Activated CD8-positive, alpha-beta memory T cell treated with anti-CD3 and anti-CD28 coated beads, Interleukin-2, amount 10 ng/mL, durations not matched to agents 7 days and 5 days (primary cell): ENCODE measurements at places on chromosomes 2 and 18. TPM values are rescaled to one million over a fixed set of nuclear protein-coding genes. Genes with fewer than 3 reads are reported as not detected.

- H3K27ac ChIP-seq = peak overlapping the region; percentile 85
- H3K36me3 ChIP-seq = no peaks in the 10 kb centered on the region
These were observed 16.9 kb downstream of the PSTPIP2 start for GRCh38 chr18:46054956-46055837.

The RND3 gene
- not detected for total RNA-seq

- H3K27me3 ChIP-seq = no peaks in the 10 kb centered on the region
- peaks cover 62% of the 10 kb centered on the region for H3K36me3 ChIP-seq
- no peak for DNase-seq
- H3K4me1 ChIP-seq = peaks cover 63% of the 10 kb centered on the region
- H3K27ac ChIP-seq = peak overlapping the region; percentile 78
- H3K4me3 ChIP-seq = peak overlapping the region; percentile 11
These were observed 180.3 kb downstream of the ANKRD44 start for GRCh38 chr2:197130318-197130717.

The EN1 gene
- not detected for total RNA-seq

GRCh38 chr18:37796823-37797349, 231.3 kb upstream of the CELF4 start:
- H3K36me3 ChIP-seq = no peaks in the 10 kb centered on the region
- no peak for DNase-seq
- H3K27ac ChIP-seq = no peak overlapping the region
- H3K4me1 ChIP-seq = no peaks in the 10 kb centered on the region
- H3K27me3 ChIP-seq = no peaks in the 10 kb centered on the region

- no peaks in the 10 kb centered on the region for H3K36me3 ChIP-seq
- no peaks in the 10 kb centered on the region for H3K27me3 ChIP-seq
- H3K4me1 ChIP-seq = no peaks in the 10 kb centered on the region
- no peak overlapping the region for H3K4me3 ChIP-seq
- DNase-seq = no peak
- H3K27ac ChIP-seq = no peak overlapping the region
These were observed 117.5 kb upstream of the MEIS1 start for GRCh38 chr2:66317268-66317890.

DNA sequence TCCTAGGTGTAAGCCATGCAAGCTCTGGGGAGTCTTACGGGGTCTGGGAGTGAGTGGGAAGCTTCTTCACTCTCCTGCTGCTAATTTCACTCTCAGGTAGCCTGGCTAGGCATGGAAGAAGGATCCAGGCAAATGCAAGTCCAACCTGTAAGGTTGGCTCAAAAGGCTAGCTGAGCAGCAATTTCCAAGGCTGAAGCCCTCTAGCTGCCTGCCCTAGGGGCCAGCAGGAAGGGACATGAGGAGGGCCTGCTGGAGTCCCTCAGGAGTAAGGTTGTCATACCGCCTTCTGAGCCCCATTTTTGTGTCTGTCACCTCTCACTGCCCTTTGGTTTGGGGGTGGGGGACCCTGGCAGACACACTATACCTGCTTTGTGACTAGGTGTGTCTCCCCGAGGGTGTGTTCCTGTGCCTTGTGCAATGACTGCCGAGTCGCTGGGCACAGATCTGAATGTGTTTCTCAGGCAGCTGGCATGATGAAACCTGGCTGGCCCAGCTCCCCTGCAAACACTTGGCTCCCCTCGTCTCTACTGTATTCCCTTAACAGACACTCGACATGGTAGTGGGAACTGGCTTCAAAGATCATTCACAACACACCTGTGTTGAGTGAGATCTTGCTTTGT, 123.9 kb upstream of the FAM136A start:
- H3K27me3 ChIP-seq = peaks cover 18% of the 10 kb centered on the region
- DNase-seq = no peak
- no peak overlapping the region for H3K27ac ChIP-seq
- H3K4me3 ChIP-seq = no peak overlapping the region
- H3K36me3 ChIP-seq = no peaks in the 10 kb centered on the region

GRCh38 chr2:88626171-88627054, 851 bp downstream of the EIF2AK3 start:
- peaks cover 7% of the 10 kb centered on the region for H3K36me3 ChIP-seq
- no peak overlapping the region for H3K4me3 ChIP-seq
- H3K27me3 ChIP-seq = no peaks in the 10 kb centered on the region
- H3K4me1 ChIP-seq = peaks cover 22% of the 10 kb centered on the region
- DNase-seq = peak; percentile 75

DNA sequence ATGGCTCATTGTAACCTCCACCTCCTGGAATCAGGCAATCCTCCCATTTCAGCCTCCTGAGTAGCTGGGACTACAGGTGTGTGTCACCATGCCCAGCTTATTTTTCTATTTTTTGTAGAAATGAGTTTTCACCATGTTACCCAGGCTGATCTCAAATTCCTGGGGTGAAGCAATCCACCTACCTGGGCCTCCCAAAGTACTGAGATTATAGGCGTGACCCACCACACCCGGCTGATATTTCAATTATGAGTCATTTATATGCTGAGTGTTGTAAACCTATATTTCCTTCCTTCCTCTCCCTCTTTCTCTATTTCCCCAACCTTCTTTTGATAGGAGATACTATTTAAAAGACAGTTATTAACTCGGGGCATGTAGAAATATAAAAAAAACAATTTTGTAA, 469.6 kb upstream of the ID2 start:
- no peak overlapping the region for H3K4me3 ChIP-seq
- H3K27ac ChIP-seq = no peak overlapping the region
- H3K36me3 ChIP-seq = peaks cover 35% of the 10 kb centered on the region
- no peak for DNase-seq

The SUCLG1 gene
- total RNA-seq = 76.2 TPM

GRCh38 chr18:76923485-76924085, 101.2 kb downstream of the ZNF236 start:
- DNase-seq = no peak
- no peak overlapping the region for H3K27ac ChIP-seq
- peaks cover 23% of the 10 kb centered on the region for H3K36me3 ChIP-seq
- H3K4me1 ChIP-seq = peaks cover 6% of the 10 kb centered on the region
- H3K4me3 ChIP-seq = no peak overlapping the region

DNA sequence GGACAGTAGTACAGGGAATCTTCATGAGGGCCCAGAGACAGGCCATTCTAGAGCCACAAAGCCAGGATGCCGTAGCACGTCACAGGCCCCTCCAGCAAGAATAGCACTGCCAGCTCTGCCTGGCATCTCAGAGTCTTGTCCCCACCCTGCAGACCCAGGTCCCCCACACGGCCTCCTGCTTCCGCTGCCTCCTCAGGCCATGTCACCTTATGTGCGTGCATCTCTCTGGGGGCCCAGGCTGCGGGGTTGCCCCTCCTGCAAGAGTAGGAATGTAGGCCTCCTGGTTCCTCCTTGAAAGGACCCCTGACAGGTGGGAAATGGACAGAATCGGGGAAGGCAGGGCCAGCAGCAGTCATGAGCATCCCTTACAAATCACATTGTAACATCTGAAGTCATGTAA, 49.8 kb downstream of the ADI1 start:
- H3K27ac ChIP-seq = no peak overlapping the region
- H3K4me1 ChIP-seq = no peaks in the 10 kb centered on the region
- H3K27me3 ChIP-seq = no peaks in the 10 kb centered on the region
- H3K36me3 ChIP-seq = peaks cover 9% of the 10 kb centered on the region
- no peak for DNase-seq

- H3K27ac ChIP-seq = peak overlapping the region; percentile 17
- H3K27me3 ChIP-seq = peaks cover 20% of the 10 kb centered on the region
- DNase-seq = peak; percentile 68
- peaks cover 2% of the 10 kb centered on the region for H3K36me3 ChIP-seq
- H3K4me3 ChIP-seq = no peak overlapping the region
These were observed 142.8 kb downstream of the NDUFA10 start for GRCh38 chr2:239882331-239882732.

DNA sequence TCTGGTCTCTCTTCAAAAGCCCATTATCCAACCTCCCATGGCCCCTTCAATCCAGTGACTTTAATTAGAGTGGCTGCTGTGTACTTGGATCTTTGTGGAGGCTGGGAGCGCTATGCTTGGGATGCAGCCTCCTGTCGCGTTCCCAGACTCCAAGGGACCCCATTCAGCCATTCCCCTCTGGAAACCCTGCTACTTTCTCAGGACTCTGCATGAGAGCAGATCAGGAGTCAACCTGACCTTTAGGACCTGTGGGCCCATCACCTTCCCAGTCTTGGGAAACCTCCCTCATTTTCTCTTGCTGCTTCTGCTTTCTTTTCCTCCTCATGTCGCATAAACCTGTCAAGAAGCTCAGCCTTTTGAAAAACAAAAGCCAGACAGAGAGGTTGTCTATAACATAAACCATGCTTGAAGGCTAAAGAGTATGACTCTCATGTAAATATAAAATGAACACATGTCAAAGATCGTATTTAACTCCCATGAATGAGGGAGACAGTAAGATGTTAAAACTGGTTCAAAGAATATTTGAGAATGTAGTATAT, 143.1 kb upstream of the PELI1 start:
- no peak overlapping the region for H3K4me3 ChIP-seq
- no peak for DNase-seq
- H3K27me3 ChIP-seq = peaks cover 2% of the 10 kb centered on the region
- no peak overlapping the region for H3K27ac ChIP-seq

DNA sequence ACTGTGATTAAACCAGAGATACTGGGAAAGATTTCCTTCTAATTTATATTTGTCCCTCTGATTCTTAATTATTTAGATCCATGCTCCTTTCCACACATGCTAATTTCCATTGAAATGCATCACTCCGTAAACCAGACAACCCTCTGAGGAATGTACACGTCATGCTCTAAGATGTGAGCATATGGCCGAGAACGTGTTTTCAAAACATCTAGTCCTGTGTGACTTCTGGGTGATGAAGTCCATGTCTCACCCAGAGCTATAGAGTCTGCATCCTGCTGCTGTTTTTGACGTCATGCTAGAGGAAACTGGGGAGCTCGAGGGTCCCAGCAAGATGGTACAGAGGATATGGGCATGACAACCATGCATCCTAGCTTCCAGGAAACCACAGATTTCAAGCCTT, 53.6 kb downstream of the CAPN13 start:
- H3K4me1 ChIP-seq = no peaks in the 10 kb centered on the region
- no peak for DNase-seq
- no peak overlapping the region for H3K4me3 ChIP-seq
- no peak overlapping the region for H3K27ac ChIP-seq

DNA sequence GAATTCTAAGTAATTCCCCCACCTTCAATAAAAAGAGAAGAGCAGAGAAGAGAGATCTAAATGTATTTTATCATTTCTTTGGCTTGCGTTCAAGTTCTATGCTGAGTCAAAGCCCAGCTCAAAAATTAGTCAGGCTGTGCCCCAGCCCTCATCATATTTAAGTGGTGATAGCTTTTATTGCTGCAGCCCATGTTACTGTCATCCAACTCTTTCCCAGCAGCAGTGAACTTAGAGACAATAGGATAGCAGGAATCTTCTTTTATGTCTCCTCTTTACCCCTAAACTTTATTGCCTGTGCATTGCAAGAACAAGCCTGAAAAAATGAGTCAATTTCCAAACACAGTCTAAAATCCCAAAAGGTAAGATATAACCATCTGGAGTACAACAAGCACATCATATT, 1599.3 kb upstream of the PIK3C3 start:
- H3K27ac ChIP-seq = no peak overlapping the region
- no peaks in the 10 kb centered on the region for H3K4me1 ChIP-seq
- H3K36me3 ChIP-seq = no peaks in the 10 kb centered on the region
- H3K27me3 ChIP-seq = no peaks in the 10 kb centered on the region
- DNase-seq = no peak

The NT5C1B gene
- not detected for total RNA-seq

DNA sequence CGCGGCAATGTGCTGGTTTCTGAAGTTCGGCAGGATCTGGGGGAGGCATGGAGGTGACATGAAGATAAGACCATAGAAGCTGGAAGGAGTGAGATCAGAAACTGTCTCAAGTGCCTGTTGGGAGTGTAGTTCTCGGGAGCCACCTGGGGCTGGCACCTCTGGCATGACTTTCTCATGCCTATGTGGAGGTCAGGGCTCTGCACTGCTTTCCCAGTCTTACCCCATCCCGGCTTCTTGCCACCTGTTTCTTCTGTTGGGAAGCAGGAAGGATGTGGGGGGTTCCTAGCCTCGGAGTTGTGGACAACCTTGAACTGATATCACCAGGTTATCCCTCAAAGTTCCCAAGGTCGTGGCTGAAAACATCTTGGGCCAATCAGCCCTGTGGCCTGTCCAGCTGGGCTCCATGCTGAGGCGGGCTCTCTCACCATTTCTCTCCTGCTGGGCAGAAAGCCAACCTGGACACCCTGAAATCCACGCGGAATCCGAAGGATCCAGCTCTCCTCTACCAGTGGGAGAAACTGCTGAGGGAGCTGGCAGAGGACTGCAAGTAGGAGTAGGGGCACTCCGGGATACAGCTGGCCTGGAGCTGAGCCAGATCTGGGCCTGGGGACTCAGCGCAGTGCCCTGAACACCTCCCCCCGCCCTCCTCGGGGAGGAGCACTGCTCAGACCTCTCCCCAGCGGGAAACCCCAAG, 42.5 kb downstream of the FER1L5 start:
- no peaks in the 10 kb centered on the region for H3K36me3 ChIP-seq
- H3K27me3 ChIP-seq = peaks cover 5% of the 10 kb centered on the region
- no peaks in the 10 kb centered on the region for H3K4me1 ChIP-seq
- no peak for DNase-seq
- no peak overlapping the region for H3K27ac ChIP-seq

DNA sequence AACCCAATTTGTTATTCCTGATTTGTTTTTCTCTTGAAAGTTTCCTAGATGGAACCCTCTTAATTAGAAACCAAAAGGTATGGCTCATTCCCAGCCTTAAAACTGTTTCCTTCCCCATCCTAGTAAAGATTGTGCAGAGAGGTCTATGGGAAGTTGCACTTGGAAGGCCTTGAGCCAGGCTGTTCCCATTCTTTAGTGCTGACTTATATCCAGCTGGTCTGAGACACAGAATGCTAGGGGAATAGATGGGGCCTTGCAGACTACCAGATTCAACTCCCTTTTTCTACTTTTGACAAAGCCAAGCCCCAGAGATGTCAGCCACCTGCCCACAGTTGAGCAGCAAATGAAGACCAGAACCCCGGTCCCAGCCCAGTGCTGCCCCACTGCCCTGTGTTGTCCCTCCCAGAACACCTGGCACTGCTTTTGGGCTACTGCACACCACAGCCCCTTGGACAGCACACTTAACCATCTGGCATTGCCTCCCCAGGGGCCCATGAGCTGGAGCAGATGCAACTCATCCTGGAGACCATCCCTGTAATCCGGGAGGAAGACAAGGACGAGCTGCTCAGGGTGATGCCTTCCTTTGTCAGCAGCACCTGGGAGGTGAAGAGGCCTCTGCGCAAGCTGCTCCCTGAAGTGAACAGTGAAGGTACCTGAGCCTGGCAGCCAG, 98.2 kb downstream of the MRO start:
- H3K4me1 ChIP-seq = no peaks in the 10 kb centered on the region
- H3K36me3 ChIP-seq = no peaks in the 10 kb centered on the region
- no peak overlapping the region for H3K4me3 ChIP-seq
- H3K27ac ChIP-seq = no peak overlapping the region
- H3K27me3 ChIP-seq = no peaks in the 10 kb centered on the region

- no peak overlapping the region for H3K4me3 ChIP-seq
- H3K36me3 ChIP-seq = peaks cover 25% of the 10 kb centered on the region
- no peak for DNase-seq
These were observed 10.7 kb downstream of the DTYMK start for GRCh38 chr2:241675885-241676284.

The CFAP221 gene
- total RNA-seq = not detected

The CD207 gene
- total RNA-seq = not detected

GRCh38 chr2:233059797-233060500, at the start of gene INPP5D:
INPP5D (plus strand) TSS chr2:233060342; CDS start chr2:233060479, 137 bp downstream.
- DNase-seq = peak; percentile 90
- H3K4me3 ChIP-seq = peak within 1 kb of the TSS; percentile 98
- H3K27me3 ChIP-seq = peaks cover 3% of the 10 kb centered on the region
- H3K27ac ChIP-seq = peak within 1 kb of the TSS; percentile 97
- H3K4me1 ChIP-seq = peaks cover 40% of the 10 kb centered on the region
- H3K36me3 ChIP-seq = peaks cover 36% of the 10 kb centered on the region
